ENCODE measurements at places on chromosomes 2 and 18. TPM values are rescaled to one million over a fixed set of nuclear protein-coding genes. Genes with fewer than 3 reads are reported as not detected.

DNA sequence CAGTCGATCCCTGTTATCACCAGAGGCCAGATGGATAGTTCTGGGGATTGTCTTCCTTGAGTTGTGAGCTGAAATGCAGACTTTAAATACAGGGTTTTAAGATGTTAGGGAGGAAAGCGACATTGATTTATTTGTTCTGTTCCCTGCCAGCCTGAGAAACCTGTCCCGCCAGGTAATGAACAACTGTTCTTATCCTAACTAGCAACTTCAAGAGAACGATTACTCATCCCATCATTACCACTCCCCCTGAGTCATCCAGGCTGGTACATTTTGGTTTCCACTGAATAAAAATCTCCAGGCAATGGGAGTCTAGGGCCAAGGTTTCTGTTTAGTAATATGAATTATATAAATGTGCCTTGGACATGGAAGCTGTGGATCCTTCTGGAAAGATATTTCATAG is 131.2 kb downstream of the LYPD6B start:
- H3K27me3 ChIP-seq: no peaks in the 10 kb centered on the region
- H3K4me3 ChIP-seq: no peak overlapping the region

GRCh38 chr2:30732376-30732775 is 74.9 kb downstream of the CAPN13 start:
- H3K27ac ChIP-seq: no peak overlapping the region
- peaks cover 20% of the 10 kb centered on the region for H3K27me3 ChIP-seq
- no peaks in the 10 kb centered on the region for H3K4me1 ChIP-seq
- H3K4me3 ChIP-seq: no peak overlapping the region

Gene IGFBP2
- 376 TPM for total RNA-seq

Gene PARD6G
- total RNA-seq: 30.8 TPM

Gene PLGLB2
- 7.4 TPM for total RNA-seq
